ENCODE measurements at places on chromosomes 12 and 14. TPM values are rescaled to one million over a fixed set of nuclear protein-coding genes. Genes with fewer than 3 reads are reported as not detected.

Gene COL2A1
- 0.07 TPM for total RNA-seq

Gene GALNT6
- 95.8 TPM for total RNA-seq

Gene LRTM2
- not detected for total RNA-seq

Gene SLC22A17
- 8.0 TPM for total RNA-seq

Gene PGF
- total RNA-seq, result 28.8 TPM

Gene KRT3
- not detected for total RNA-seq

Gene ZNF605
- total RNA-seq, result 5.1 TPM

Gene GLI1
- 3.8 TPM for total RNA-seq

Gene DNAJC22
- total RNA-seq, result not detected

Gene KRT2
- not detected for total RNA-seq

Gene TAS2R31
- 0.61 TPM for total RNA-seq

Gene SIX6
- not detected for total RNA-seq

All from foreskin keratinocyte (primary cell).